ENCODE measurements at places on chromosomes 5 and 9.

DNA sequence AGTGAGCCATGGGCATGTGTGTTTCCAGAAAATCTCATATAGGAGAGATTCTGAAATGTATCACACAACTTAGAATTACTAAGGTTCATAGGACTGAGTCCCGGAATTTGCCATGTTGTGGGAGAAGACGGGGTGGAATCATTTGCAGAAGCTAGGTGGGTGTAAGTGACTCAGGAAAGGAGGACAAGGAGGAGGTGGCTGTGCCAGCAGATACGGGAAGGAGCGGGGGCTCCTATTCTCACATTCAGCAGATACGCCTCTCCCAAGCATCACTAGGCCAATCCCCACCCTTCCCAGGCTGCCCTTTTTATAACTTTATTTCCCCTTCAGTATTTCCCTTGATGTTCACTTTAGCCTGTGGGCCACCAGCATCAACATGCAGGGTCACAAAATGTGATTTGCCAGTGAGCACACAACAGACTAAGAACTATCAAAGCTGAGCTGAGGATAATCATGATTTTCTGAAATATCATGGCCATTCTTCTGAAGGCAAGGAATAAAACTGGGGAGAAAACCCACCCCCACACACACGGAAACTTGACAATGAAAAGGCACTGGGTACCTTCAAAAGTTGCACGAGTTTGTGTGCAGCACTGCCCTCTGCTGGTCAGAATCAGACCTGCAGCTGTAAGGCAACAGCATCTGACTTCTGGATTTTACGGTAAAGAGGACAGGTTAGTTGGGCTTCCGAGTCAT is 133.2 kb downstream of the MTX3 start:
- DNase-seq = no peak

DNA sequence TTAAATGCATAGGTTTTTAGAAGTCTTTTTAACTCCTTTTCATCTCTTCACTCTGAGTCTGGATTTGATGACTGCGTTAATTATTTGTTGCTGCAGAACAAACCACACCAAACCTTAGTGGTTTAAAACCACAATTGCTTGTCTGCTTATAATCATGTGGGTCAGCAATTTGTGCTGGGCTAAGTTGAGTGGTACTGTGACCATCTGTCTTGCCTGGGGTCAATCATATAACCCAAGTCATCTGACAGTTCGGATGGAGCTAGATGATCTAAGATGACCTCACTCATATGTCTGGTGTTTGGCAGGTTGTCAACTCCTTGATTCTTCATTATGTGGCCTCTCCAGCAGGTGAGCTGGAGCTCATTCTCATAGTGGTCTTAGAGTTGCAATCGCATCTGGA is 219.1 kb upstream of the ELAVL2 start:
- DNase-seq = no peak

DNA sequence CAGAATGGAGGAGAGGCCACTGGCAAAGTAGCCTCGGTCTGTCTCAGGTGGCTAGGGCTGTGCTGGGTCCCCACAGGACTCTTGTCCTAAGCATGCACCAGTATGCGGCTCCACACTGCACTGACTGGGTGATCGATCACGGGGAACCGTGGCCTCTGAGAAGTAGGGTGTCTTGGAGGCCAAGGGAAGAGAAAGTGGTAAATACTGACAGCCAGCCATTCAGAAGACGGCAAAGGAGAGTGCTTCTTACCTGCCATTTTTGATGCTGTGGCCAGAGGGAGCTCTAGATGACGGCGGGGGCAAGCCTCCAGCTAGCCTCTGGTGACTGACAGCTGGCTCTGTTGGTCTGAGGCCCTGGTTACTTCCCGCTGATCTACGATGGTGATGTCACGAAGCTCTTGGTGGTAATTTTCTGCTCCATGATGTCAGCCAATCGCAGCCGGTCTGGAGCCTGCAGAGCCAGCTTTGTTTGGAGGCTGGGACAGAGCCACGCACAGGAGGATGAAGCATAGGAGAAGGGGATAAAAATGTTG is 40.4 kb upstream of the GADD45G start:
- DNase-seq = no peak

- DNase-seq = no peak
Measured at GRCh38 chr5:169176709-169177694, 123.9 kb downstream of the SLIT3 start.

DNA sequence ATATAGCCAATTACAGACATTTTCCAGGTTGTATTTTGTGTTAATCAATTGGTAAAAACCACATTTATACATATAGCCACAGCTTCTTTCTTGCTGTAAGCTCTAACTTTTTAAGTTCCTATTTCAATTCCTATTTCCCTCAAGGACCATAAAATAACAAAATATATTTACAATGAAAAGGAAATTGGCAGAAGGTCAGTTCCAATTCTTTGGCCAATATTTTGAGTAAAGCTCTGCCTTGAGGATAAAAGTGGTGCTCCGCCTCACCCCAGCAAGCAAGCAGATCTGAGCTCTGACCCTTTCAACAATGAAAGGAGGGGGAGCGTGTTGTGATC is 203.4 kb upstream of the RASEF start:
- DNase-seq = no peak

DNA sequence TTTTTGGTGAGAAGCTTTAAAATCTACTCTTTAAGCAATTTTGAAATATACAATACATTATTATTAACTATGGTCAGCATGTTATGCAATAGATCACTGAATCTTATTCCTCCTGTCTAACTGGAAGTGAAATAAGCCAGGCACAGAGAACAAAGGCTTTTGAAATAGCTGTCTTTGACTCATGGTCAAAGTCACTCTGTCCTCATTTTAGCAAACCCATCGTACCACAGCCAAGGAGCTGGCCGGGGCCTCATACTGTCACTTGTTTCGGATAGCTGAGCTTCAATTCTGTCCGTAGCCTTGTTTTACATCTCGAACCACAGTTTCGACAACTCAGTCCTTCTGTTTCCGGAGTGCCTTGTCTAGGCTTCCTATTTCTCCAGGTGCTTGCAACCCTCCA is 19.2 kb downstream of the ADCY2 start:
- DNase-seq = no peak

- no peak for DNase-seq
Measured at GRCh38 chr9:19451240-19452087, 42.7 kb downstream of the ACER2 start.

DNA sequence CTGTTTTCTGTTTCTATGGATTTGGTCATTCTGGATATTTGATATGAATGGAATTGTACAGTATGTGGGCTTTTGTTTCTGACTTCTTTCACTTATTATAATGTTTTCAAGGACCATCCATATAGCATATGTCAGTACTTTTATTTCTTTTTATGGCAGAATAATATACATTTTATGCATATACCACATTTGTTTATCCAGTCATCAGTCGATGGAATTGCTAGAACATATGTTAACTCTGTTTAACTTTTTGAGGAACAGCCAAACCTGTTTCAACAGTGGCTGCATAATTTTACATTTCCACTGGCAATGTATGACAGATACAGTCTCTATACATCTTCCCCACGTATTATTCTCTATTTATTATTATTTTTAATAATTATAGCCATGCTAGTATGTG is 131.6 kb downstream of the PARP8 start:
- DNase-seq = no peak

DNA sequence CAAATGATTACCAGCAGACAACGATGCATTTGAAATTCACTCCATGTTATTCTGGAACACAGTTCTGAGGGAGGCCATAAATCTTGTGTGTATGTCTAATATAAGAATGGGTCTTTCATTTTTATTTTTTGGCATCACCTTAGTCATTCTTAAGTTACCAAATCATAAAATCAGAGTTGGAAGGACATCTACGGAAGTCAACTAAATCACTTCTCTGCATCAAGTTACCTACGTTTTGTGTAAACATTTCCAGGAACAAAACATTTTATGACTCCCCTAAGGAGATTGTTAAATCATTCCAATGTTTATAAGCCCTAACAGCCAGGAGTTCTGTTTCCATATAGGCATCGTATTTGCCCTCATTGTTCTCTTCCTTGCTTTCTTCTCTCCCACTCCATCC is 378.2 kb downstream of the FAM170A start:
- no peak for DNase-seq

DNA sequence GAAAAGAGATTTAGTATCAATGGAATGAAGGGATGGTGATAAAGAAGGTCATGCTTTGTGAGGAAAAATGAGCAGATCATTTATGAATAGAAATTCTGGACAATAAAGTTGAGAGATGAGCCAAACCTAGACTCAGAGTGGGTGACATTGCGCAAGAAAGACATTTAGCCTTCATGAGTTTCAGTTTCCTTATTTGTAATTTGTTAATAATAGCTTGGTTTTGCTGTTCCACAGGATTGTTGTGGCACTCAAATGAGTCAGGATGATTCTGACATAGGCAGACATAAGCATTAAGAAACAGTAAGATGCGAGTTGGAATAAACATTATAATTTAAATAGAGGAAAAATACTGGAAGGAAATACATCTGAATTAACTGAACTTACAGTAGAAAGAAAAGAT is 34.8 kb downstream of the ITGA2 start:
- peak; percentile 66 for DNase-seq

DNA sequence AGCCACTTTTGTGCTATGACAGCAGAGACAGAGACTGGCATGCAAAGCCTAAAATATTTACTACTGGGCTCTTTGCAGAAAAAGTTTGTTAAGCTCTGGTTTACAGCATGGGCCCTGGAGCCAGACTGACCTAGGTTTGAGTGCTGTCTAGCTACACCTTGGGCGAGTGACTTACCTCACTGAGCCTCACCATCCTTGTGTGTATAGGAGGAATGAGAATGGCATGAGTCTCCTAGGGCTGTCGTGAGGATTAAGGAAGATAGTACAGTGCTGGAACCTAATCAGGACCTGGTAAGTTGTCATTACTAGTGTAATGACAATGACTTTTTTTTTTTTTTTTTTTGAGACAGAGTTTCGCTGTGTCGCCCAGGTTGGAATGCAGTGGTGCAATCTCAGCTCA is 65.2 kb downstream of the MSX2 start:
- no peak for DNase-seq

DNA sequence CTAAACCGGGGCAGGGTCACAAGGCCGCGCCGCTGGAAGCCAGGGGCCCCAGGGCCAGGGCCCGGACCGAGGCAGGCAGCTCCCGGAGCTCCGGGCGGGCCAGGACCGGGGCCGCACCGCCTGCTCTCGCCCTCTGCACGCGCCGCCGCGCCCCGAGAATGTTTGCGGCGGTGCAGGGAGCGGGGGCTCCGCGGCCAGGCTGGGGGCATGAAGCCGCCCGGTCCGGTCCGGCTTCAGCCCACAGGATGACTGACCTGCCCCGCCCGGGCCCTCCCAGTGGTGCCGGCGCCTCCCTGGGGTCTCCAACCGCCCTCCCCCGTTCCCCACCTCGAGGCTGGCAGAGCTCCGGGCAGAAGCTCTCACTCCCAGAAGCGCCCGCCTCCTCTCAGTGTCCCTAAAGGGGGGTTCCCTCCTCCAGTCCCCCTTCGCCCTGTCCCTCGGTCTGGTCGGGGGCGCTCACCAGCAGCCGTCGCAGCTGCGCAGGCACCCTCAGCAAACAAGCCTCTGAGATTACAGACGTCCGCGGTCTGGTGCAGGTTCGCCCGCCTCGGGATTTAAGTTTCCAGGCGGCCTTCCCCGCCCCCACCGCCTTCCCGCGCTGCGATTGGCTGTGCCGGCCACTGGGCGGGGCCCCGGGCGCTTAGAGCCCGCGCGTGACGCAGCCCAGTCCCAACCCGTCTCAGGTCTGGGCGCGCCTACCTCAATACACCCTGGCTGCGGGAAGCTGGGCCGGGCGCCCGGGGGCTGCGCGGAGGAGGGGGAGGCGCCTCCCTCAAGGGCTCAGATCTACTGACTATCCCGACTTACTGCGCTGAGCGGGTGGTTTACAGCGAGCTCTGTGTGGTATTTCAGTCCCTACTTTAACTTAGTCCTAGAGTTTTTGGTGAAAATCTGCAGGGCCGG is at the start of gene CTSV:
CTSV (minus strand) TSS at position 532 of the 903 bp plus-strand sequence. CDS start 1,099 bp downstream, outside the sequence.
- peak; percentile 13 for DNase-seq

GRCh38 chr5:50724262-50724661 is 57.8 kb downstream of the PARP8 start:
- DNase-seq = no peak

DNA sequence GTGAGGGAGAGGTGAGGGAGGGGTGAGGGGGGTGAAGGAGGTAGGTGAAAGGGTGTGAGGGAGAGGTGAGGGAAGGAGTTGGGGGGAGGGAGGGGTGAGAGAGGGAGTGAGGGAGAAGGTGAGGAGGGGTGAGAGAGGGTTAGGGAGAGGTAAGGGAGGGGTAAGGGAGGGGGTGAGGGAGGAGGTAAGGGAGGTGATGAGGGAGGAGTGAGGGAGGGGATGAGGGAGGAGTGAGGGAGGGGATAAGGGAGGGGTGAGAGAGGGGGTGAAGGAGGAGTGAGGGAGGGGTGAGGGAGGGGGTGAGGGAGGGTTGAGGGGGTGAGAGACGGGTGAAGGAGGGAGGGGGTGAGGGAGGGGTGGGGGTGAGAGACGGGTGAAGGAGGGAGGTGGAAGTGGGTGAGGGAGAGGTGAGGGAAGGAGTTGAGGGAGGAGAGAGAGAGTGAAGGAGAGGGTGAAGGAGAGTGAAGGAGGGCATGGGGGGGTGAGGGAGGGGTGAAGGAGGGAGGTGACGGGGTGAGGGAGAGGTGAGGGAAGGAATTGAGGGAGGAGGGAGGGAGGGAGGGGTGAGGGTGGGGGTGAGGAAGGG is 18.5 kb downstream of the NINJ1 start:
- DNase-seq = no peak

GRCh38 chr5:119083679-119084078 is 12.8 kb downstream of the DMXL1 start:
- no peak for DNase-seq

DNA sequence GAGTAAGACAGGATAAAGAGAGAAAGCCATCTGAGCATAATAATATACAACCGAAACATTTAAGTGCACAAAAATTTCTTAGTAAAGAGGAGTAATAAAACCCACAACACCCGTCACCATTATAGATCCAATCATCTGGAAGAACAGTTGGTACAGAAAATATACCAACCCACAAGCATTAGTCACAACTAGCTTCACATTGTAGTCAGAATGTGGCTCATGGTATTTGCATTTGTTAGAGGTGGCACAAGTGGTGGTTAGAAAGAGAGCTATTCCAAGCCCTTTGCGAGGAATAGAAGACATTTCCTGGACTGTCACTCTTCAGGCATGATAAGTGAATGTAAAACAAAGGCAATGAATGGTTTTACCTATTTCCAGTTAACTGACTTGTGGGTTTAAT is 677.5 kb upstream of the ST8SIA4 start:
- DNase-seq = no peak

DNA sequence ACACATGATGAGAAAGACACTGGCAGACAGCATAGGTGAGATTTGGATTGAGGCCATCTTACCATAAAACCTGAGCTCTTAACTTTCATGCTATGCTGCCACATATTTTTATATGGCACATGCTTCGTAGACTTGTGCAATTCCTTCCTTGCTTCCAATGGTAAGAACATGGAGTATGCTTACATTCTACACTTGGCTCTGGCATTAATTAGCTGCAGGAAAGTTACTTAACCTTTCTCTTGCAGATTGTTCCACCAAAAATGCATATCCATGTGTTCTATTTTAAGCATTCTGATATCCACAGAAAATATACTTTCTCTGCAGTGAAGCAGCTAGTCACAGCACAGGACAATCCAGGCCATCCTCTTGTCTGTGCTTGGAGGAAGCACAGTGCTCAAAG is 119.4 kb downstream of the MPDZ start:
- DNase-seq = no peak

- DNase-seq = no peak
Measured at GRCh38 chr5:172175263-172175719, 12.7 kb downstream of the STK10 start.

Measured in GM04503 (cell line).